Astrocyte (in vitro differentiated cells and primary cell): ENCODE measurements at places on chromosomes 5 and 9. TPM values are rescaled to one million over a fixed set of nuclear protein-coding genes. Genes with fewer than 3 reads are reported as not detected.

The IFNB1 gene
- 2.5 and 3.2 TPM in 2 replicates for total RNA-seq

The SGCD gene
- 2.9 and 5.6 TPM in 2 replicates for total RNA-seq

The FYB1 gene
- 0.11 TPM in 1 of 2 replicates, not detected in the other for total RNA-seq

The MZB1 gene
- total RNA-seq: 0.22 TPM in 1 of 2 replicates, not detected in the other

The S1PR3 gene
- 24.6 and 35.0 TPM in 2 replicates for total RNA-seq

The FOXI1 gene
- not detected in 2 replicates for total RNA-seq

The NAIP gene
- total RNA-seq: 5.1 and 6.0 TPM in 2 replicates

The HTR1A gene
- total RNA-seq: not detected in 2 replicates

The SH3TC2 gene
- 2.6 and 3.1 TPM in 2 replicates for total RNA-seq

The PTGES2 gene
- total RNA-seq: 44.1 and 44.4 TPM in 2 replicates

The LHFPL2 gene
- 17.0 and 19.8 TPM in 2 replicates for total RNA-seq

The HINT1 gene
- total RNA-seq: 217 and 243 TPM in 2 replicates

The CTNND2 gene
- total RNA-seq: 3.1 and 4.5 TPM in 2 replicates

The NUDT12 gene
- total RNA-seq: 6.1 and 6.3 TPM in 2 replicates

The FAM193B gene
- 47.8 and 48.3 TPM in 2 replicates for total RNA-seq

The KCNIP1 gene
- total RNA-seq: 0.45 and 0.60 TPM in 2 replicates

The DENND4C gene
- 19.6 and 20.4 TPM in 2 replicates for total RNA-seq

The ADRB2 gene
- 0.62 and 0.64 TPM in 2 replicates for total RNA-seq

The PCDHA9 gene
- 0.95 and 1.1 TPM in 2 replicates for total RNA-seq
